ENCODE measurements at places on chromosomes 5 and 9.

- no peak for DNase-seq
Observed at GRCh38 chr5:108271127-108271526, 110.8 kb downstream of the FBXL17 start.

- DNase-seq = no peak
Observed at GRCh38 chr5:81286059-81286617, 15.2 kb upstream of the ZCCHC9 start.

- no peak for DNase-seq
Observed at GRCh38 chr5:158639881-158640592, 459.7 kb downstream of the EBF1 start.

DNA sequence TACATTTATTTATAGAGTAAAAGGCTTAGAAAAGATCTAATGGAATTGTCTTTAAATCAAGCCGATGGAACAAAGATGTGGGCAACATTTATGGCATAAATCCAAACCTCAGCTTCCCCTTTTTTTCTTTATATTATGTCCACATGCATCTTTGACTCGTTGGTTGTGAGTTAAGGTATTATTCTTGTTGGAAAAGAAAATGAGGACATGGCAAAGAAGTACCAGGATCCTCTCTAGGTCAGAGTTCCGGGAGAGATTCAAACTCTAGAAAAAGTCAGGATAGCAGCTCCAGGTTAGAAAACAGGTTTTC lies 508 bp upstream of the NME5 start:
- DNase-seq = no peak

DNA sequence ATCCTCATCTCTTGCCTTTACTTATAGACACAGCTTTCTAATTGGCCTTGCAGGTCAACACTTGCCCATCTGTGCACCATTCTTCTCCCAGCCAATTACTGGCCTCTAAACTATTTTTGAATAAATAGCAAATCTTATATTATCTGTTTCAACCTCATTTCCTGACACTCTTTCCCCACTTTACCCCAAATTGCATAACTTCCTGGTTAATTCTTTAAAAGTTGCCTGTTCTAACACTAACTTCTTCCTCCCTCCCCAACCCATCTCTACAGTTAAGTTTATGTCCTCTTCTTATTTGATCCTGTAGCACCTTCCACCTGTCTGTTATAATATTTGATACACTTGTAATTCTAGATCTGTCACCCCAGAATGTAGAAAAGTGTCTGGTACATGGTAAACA lies 372.1 kb downstream of the PDE4D start:
- DNase-seq = no peak

DNA sequence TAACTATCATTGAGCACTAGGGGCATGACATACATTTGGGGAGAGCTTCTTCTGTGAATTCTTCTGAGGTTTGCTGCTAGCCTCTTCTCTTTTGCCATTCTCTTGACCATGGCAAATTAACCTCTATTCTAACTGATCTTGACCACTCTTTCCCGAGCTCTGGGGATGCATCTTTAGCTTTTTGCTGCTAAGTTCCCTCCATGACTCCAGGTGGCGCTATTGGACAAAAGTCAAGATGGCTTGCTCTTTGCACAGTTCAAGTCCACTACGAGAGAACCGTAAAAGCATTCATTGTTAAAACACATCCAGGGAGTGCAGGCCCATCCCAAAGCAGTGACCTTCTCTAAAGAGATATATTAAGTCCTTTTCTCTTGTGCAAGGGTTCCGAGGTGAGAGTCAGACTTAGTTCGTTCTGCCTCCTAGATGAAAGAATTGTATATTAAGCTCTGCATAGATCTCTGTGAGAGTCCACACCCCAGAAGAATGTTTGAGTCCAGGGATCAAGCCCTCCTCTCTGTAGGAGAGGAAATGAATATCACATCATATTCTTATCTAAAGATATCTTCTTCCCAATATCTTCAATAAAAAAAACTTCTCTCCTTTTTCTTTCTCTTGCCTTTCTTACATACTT lies 1152.9 kb upstream of the CDH6 start:
- no peak for DNase-seq

- DNase-seq = no peak
Observed at GRCh38 chr5:105970919-105971318, 1699.8 kb downstream of the EFNA5 start.

DNA sequence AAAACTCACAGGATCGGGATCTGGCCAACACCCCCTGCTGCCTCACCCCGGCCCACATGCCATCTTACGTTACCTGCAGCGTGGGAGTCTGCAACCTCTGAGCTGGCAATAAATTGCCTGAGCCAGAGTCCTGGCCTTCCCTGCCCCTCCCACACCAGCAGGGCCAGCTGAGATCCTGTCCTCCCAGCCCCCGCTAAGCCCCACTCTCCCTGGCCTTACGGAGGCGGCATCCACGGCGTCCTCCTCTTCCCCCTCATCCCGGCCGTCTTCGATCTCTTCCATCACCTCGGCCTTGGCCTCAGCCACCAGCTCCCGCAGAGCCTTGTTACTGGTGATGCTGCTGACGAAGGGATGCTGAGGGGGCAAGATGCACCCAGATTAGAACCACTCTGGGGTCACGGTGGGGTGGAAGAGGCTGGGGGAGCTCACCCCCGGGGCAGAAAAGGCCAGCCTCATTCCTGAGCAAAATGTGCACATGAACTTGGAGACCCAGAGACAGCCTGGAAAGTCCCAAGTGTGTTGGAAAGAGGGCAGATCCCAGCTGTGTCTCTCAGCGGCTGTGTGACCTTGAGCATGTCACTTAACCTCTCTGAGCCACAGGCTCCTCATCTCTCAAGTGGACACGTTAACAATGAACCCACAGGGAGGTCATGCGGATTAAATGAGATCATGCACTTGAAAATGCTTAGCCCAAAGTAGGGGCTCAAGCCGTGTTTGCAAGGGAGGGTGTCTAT lies 89.9 kb upstream of the FBXW11 start:
- no peak for DNase-seq

DNA sequence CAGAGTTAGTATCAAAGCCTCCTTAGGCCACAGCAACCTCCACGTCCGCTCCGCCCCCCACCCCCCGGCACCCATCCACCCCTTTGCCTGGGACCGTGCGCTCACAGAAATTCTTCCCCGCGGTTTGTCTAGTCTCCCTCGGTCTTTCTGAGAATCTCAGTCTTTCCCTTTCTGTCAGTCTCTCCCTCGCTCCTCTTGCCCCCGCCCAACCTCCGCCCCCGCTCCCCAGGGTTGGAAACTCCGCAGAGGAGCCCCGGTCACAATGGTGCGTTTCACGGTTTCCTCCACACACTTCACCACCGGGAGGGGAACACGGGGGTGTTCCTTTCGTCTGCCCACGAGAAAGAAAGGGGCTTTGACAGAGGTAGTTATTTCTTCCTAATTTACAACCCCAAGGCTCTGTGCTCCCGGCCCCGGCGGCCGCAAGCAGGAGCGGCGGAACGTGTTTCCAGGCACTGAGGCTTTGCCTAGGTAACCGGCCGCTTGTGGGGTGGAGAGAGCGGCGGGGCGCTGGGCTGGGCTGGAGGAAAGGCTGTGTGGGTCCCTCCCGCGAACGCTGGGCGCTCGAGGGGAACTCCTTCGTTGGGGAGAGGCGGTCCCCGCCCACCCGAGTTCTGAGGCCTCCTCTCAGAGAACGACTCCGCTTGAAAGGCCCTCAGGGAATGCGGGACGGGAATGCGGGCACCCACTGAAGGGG lies 2.1 kb downstream of the NR4A3 start:
- DNase-seq = no peak

DNA sequence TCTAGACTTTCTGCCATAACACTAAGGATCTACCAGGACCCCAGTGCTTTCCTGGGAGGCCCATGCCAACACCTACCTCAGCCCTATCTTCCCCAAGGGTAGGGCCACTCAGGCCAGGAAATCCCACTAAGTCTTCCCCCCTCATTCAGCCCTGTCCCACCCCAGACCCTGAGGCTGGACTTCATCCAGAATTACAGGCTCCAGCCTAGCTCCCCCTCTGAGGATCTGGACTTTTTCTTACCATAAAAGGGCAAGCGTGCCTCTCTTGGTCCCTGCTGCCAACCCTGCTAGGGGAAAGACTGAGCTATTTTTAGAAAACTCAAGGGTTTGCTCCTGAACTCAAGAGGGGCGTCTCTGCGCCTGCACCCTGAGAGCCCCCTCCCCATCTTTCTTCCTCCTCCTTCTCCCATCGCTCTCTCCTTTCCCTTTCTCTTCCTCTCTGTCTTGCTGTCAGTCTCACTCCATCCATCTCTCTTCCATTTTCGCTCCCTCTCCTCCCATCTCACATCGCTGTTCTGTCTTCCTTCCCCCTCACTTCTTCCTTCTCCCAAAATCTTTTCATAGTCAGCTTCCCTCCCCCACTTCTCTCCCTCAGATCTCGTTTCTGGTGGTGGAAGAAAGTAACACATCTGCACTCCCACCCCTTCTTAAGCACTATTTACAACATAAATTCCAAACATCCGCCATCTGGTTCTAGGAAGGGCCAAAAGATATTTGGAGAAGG lies 38.1 kb upstream of the IL17B start:
- no peak for DNase-seq

DNA sequence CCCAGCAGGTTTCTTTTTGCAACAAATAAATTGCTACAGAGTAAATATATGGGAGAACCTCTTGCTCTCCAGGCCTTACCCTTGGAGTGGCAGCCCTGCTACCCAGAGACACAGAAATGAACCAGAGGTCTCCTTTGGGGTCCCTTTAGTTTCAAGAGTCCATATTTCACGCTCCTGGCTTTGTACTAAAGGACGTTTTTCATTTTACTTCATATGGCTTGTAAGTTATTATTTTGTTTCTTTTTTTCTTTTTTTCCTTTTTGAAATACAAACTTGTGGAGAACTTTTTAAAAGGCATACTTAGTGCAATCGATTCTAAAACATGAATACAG lies 3.3 kb upstream of the ADCY2 start:
- no peak for DNase-seq

DNA sequence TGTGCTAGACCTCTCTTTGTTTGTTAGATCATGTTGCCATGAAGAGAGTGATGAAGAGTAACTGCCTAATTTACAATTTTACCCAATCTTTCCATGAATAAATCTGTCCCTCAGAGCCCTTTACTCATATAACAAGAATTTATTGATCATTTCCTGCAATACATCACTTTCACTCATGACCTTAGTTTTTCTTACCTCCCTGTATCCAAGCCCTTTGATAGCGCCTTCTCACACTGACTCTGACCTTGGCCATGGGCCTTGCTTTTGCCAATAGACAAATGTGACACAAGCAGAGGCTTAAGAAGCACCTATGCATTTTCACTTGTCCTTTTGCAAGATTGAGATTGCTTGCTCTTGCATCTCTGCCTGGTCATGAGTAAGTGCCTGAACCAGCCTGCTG lies 288.1 kb downstream of the NNT start:
- no peak for DNase-seq

GRCh38 chr5:43429706-43430105 lies 17.5 kb upstream of the CCL28 start:
- DNase-seq = no peak

- DNase-seq = no peak
Observed at GRCh38 chr5:139181322-139181730, 16.8 kb downstream of the SIL1 start.

DNA sequence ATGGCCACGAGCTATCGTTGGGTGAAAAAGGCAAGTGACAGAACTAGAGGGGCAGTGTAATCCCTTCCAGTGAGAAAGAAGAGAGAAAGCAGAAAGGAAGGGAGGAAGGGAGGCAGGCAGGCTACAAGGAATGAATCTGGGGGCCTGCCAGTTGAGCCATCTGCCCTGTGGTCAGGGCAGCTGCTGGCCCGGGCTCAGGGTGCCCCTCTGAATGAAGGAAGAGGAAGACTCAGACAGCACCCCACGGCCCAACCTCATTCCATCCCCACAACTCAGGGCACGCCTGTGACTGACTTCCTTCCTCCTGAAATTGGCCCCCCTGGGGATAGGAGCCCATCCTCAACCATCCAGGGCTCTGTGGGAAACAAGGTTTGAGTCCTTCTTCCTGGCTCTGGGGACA lies 20.3 kb upstream of the FLT4 start:
- no peak for DNase-seq

- DNase-seq = no peak
Observed at GRCh38 chr5:68805444-68805843, 288.4 kb upstream of the SLC30A5 start.

DNA sequence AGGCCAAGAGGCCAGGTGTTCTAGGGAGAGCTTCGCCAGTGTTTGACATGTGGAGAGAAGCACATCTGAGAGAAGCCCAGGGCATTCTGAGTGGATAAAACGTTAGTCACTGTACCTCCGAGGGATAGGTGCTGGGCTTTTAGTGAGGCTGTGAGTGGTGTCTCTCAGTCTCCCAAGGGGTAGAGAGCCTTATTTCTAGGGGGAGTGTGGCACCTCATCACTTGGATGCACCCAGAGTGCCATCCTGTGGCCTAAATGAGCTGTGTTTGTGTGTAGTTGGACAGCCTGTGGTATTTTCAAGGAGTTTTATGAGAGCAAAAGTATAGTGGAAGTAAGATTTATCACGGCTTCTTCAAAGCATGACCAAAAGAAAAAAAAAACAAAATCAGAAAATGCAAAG lies 1046.9 kb upstream of the WWC1 start:
- no peak for DNase-seq

GRCh38 chr5:127446626-127447025 lies 70.8 kb upstream of the PRRC1 start:
- DNase-seq = no peak

GRCh38 chr5:850511-851006 lies at the start of gene ZDHHC11:
ZDHHC11 (minus strand) TSS chr5:850986; CDS start chr5:850602, 384 bp downstream.
- no peak for DNase-seq

DNA sequence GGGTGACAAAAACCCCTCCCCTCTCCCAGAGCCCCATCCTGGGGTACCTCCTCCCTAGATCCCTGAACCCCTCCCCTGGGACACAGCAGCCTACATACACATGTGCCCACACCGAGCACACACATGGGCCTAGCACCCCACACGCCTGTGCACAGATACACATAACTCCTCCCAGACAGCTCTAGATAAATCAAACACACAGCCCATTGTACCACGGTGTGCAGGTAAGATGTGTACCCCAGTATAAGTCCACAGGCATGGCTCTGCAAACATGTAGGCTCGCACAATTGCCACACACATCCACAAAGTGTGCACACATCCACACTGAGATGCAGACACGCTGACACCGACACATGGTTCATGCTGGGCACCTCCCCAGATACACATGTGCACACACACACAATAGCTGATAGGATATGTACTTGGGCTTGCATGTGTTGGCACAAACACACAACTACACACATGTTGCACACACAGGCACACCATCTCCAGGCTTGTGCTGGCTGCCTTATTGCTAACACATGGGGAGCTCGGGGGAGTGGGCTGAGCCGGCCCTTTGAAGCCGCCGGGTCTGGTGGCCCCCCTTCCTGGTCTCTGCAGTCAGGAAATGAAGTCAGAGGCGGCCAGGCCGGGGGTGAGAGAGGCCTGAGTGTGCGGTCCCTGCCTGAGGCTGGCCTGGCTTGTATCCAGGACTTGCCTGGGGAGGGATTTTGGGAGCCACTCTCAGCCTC lies 30.2 kb downstream of the GOLGA2 start:
- no peak for DNase-seq

GRCh38 chr5:139814704-139815280 lies 19.2 kb downstream of the PSD2 start:
- DNase-seq = no peak

GRCh38 chr5:135114759-135115158 lies 80.7 kb upstream of the PITX1 start:
- DNase-seq = no peak

All from AG04449 (cell line).